Lower lobe of right lung (tissue), 2 donors: ENCODE measurements at places on chromosomes 6 and 20.

DNA sequence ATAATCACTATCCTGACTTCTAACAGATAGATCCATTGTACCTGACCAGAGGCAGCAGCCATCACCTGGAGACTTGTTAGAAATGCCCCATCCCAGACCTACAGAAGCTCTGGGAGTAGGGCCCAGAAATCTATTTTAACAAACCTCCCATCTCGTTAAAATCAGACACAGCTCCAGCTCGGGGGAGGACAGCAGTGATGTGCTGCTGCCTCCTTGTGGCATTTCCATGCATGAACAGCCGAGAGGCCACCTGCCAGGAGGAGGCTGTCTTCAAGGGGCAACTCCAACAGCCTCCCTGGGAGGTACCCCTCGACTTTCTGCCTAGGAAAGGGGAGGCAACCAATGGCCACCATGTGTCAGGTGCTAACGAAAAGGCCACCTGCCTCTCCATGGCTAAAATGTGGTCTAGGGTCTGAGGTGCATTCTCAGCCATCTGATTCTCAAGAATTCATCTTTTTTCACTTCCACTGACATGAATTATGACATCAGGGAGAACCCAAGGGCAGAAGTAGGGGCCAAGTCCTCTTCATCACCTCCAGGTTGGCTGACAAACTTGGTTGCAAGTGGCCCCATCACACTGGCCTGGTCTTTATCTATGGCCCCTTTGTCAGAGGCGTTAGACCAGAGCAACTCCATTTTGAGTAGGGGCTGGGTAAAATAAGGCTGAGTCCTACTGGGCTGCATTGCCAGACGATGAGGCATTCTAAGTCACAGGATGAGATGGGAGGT lies 12.2 kb upstream of the KCNK15 start:
- DNase-seq = peak; percentile 68

- DNase-seq = no peak
Observed at GRCh38 chr6:6417475-6417874, 97.0 kb upstream of the F13A1 start.

DNA sequence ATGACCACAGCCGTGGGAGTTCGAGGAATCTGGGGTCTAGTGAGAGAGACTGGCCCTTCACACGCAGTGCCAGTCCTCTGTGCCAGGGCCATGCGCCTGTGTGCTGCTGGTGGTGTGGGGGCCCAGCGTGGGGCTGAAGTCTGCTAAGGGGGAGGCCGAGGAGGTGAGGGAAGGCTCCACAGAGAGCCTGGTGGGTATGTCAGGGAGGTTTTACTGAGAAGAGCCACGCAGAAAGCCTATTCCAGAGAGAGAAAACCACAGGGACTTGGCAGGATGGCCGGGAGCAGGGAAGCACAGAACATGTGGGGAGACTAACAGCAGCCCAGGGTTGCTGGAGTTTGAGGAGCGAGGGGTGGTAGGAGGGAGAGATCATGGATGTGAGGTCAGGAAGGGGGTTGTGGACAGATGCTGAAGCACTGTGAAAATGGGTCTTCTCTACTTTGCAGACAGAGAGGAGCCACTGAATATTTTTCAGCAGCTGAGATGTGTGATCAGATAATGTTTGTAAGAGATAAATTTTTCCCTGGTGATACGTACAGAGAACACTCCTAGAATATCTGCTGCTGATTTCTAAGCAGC lies 35.3 kb downstream of the DUSP22 start:
- peak; percentile 47 for DNase-seq

DNA sequence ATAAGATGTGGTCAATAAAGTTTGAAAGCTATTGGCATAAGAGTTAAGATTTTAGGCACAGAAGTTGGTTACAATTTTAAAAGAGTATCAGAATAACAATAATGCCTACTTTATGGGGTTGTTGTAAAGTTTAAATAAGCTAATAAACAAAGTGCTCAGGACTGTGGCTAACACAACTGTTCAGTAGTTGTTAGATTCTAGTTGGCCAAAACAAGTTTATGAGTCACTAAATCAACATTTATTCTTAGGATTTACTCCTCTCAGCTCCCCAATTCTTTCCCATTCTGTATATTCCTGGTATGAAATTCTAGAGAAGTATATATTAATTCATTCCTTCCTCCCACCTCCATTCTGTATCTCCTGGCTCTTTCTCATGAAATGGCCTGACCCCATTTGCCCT lies 14.5 kb downstream of the RMND1 start:
- DNase-seq = no peak

- DNase-seq = no peak
Observed at GRCh38 chr20:33909331-33909921, 84.3 kb upstream of the RALY start.
